Germinal center (tissue), 1 donor: ENCODE measurements at places on chromosomes 5 and 9.

DNA sequence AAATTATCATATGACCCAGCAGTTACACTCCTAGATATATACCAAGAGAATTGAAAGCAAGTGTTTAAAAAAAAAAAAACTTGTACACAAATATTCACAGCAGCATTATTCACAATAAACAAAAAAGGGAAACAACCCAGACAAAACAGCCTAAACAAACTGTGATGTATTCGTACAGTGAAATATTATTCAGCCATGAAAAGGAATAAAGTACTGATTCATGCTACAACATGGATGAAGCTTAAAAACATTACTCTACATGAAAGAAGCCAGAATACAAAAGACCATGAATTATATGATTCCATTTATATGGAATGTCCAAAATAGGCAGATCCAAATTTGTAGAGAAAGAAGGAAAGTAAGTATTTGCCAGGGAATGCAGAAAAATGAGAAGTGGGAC, 161.1 kb downstream of the CWC27 start:
- DNase-seq, result no peak

DNA sequence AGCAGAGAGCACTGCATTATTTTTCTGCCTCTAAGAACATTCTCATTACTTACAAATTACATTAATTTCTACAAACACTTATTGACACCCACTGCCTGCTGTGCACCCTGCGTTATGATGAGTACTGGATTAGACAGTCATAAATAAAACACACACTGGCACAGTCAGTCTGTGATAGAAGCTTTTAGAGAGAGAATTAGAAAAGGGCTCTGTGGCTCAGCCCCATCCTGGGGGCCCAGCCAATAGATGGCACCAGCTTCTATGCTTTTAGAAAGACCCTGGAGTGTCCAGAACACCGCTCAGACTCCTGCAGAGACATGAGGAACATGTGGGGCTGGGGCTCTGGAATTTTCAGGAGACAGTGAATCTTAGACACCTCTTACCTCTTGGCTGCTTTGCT, 61.0 kb upstream of the RAPGEF1 start:
- no peak for DNase-seq

DNA sequence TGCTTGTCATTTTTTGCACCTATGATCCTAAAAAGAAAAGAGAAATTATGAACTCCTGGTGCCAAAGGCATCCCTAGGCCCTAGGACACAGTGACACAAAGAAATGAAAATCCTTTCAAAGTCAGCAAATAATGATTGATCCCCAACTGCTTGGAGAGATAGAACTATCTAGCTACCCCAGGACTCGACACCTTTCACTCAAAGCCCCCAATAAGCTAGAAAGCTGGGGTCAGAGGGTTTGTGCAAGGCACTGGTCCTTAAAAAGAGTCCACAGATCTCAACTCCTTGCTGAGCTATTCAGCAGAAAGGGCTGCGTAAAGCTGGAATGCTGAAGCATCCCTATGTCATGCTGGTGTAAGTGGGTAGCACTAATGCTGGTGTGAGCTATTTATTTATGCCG, 31.8 kb upstream of the MAP1B start:
- DNase-seq, result no peak

DNA sequence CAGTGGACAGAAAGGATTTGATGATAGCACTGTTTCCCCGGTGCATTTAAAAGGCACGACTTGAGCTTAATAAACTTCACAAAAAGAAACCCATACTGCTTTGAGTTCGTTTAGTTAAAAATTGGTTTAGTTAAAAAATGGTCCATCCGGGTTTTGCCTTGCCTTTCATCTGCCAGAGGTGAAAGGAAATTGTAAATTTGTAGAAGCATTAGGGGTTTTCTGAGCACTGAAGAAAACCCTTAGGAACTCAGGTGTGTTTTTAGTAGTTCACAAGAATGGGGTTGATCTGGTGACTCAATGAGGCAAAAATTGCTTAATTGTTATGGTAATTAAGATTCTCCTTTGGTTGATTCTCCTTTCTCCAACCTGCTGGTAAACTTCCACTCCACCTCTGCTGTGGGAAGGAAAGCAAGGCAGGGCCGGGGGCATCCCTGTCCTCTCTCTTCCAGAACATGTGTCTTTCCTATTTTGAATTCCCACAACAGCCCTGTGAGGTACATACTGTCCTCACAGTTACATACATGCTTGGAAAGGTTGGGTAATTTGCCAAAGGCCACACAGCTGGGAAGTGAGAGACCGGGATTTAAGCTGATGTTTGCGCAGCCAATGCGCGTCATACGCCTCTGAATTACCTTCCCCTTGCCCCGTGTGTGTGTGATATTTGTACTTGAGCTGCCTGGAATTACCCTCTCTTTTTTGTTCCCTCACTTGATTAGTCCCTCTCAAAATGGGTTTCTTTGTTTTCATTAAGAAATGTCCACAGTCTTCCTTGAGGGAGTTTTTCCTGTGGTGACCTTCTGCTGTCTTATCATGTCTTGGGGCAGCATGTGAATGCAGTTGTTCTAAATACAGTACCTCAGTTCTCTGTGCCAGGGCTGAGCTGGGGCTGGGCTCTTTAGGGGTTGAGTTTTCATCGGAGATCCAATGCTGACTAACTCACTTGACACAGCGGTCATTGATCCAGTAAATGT, 94.4 kb downstream of the ARHGAP26 start:
- DNase-seq, result no peak

- DNase-seq, result no peak
Observed at GRCh38 chr5:126455728-126456127, 32.5 kb downstream of the GRAMD2B start.

- DNase-seq, result no peak
Observed at GRCh38 chr5:140111859-140112551, 1.9 kb upstream of the PURA start.

GRCh38 chr5:135534609-135535419, 950 bp downstream of the NEUROG1 start:
- peak; percentile 29 for DNase-seq

GRCh38 chr5:4901924-4902323, 238.2 kb upstream of the ADAMTS16 start:
- DNase-seq, result no peak

DNA sequence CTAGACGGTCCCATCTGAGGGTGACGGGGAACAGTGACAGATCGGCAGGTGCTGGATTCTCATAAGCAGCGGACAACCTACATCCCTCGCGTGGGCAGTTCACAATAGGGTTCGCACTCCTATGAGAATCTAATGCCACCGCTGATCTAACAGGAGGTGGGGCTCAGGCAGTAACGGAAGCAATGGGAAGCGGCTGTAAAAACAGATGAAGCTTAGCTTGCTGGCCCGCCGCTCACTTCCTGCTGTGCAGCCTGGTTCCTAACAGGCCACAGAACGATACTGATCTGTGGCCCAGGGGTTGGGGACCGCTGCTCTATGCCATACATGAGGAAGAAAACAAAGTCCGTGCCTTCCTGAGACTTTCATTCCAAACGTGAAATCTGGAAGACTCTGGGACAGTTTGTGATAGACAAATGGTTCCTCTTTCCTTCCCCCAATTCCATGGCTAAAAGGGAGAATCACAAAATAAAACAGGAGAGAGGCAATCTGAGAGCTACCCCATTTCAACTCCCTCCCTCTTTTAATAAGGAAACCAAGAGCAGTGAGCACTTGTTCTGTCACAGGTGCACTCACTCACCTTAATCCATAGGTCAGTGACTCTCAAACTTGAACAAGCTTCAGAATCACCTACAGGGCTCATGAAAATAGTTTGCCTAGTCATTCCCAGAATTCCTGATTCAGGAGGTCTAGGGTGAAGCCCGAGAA, 12.1 kb downstream of the PDCL start:
- DNase-seq, result no peak

DNA sequence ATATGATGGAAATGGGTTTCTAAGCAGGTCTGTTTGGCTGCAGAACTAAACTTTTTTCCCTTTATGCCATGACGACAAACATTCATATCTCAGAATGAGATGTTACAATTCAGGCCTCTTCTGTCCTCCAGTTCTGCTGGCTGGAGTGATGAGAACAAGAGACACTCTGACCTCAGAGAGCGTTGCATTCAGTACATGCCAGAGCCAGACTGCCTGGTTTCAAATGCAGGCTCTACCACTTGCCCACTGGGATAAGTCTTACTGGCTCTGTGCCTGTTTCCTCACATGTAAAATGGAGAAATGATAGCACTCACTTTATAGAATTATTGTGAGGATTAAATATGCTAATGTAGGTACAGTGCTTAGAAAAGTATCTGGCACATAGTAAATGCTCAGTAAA, 24.8 kb upstream of the TOMM5 start:
- no peak for DNase-seq

GRCh38 chr9:91411096-91411771, 12.4 kb downstream of the NFIL3 start:
- no peak for DNase-seq

GRCh38 chr5:117863586-117864296, 1124.6 kb downstream of the DTWD2 start:
- DNase-seq, result no peak

DNA sequence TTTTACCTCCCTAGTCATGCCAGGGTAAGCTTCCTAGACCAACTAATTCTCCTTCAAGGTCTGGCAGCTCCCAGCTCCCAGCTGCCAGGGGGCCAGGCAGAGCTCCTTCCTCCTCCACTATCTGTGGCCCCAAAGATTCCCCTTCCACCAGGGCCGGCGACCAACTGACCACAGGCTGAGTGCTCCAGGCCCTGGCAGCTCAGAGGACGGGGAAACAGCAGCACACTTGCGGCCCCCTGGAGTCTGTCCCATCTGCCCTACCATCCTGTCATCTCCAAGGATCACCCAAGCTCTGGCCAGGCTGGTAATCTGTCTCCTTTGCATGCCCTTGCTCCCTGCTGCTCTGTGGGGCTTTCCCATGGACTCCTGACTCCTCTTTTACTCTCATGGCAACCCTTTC, 31.2 kb upstream of the BASP1 start:
- no peak for DNase-seq

DNA sequence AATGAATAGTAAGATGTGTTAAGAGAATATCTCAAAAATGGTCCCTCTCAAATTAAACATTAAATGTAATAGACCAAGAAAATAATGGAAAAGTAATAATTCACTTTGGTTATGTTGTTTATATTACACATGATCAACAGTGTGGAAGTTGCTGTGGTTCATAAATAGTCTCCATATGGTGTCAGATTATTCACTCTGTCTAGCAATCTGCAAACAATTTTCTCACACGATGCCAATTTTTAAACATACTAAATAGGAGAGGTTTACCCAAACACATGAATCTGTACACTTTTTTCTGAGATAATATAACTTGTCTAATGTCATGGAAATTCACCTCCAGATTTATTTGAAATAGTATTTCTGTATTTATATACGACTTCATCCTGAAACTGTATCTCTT, 217.4 kb upstream of the FBXL7 start:
- no peak for DNase-seq

- DNase-seq, result no peak
Observed at GRCh38 chr5:107597247-107597646, 73.5 kb downstream of the EFNA5 start.

DNA sequence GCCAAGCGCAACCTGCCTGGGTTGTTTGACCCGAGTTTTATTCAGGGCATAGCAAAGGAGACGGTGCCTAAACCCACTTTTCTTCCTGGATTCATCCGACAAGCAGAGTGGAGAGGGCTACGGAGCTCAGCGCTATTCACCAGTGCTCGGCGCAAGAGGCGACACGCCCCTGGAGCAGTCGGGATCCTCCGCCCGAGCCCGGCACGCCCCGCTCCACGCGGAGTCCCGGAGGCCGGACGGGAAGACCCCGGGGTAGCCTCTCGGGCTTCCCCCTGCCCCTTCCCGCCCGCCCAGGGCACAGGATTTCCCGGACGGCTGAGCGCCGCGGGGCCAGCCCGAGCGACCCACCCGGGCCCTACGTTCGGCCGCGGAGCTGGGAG, 427 bp downstream of the SERINC5 start:
- no peak for DNase-seq

GRCh38 chr5:6253281-6253680, 125.1 kb downstream of the MED10 start:
- DNase-seq, result no peak

DNA sequence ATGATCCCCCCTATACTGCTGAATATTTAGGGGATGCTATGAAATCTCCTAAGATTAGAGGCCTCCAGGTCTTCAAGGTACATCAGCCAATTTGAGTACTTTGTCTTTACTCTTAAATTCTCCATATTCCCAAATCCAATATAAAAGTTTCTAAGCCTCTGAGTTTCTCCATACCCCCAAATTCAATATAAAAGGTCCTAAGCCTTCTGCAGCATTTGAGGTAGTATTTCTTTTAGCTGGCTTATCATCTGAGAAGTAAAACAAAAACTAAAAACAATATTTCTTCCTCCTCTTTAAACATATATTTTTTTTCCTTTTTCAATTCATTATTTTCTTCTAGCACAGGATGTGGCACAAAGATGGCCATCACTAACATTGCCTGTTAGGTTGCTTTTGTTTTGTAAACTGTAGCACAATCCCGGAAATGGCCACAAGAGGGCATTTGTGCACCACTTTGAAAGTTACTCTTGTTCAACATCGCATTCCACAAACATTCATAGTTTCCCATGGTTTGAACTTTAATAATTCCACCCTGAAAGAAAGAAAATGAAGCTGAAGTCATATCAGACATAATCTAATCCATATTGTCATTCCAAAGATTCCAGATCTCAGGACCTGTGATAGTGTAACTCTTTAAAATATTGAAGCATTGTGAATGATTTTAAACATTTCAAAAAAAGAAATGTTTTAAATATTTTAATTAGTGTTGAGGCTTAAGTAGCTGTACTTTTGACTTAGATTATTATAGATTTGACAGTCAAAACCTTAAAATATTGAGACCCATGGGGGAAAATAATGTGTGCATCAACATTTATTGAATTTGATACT, 21.0 kb upstream of the SCGB3A2 start:
- peak; percentile 13 for DNase-seq

DNA sequence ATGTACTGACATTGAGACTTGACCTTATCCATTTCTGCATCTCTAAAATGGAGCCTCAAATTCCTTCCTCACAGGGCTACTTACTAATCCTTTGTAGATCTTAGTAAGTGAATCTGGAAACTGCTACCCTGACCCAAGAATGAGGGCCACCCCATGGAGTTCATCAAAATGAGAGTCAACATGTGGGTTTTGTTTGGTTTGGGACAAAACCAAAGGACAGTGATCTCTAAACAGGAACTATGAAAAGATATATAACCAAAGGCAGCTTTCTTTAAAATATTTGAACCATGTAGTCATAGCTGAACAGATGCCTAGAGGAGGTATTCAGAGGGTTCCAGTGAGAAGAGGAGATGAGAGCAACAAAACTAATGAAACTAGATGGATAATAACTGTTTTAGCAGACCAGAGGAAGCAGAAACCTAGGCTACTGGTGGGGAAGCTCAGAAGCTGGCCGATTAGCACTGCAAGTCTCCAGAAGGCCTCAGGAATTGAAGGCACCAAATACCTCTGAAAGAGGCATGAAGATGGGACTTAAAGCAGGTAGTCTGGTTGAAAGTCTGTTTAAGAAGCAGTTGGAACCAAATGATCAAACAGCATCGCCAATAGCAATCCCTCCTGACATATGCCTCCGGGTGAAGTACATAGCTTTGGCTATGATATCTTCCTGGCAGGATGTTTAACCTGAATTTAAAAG, 45.8 kb downstream of the THOC3 start:
- DNase-seq, result no peak

DNA sequence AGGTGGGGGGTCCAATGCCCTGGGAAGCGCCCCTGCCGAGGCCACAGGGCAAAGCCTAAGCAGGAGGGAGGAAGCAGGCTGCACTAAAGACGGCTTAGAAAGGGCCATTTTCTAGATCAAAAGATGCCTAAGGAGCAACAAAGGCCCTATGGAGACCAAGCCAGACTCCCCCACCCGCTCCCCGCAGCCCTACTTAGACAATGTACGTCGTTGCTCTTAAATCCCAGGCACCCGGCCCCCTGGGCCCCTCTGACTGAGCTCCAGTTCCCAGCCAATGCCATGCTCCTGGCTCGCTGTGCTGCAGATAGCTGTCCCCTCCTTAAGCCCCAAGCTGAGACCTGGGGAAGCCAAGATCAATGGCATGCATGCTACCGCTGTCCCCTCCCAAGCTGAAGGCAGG, 10.3 kb downstream of the IPPK start:
- DNase-seq, result no peak
